ENCODE measurements at places on chromosomes 4 and X. TPM values are rescaled to one million over a fixed set of nuclear protein-coding genes. Genes with fewer than 3 reads are reported as not detected.

The SPON2 gene
- total RNA-seq: 2.3 TPM

The VAMP7 gene
- total RNA-seq: 19.0 TPM

The SERTM2 gene
- total RNA-seq: 0.11 TPM

The ZBTB49 gene
- 7.8 TPM for total RNA-seq

The GAGE12F gene
- total RNA-seq: not detected

The SATL1 gene
- total RNA-seq: 0.18 TPM

The NPNT gene
- not detected for total RNA-seq

The F8A3 gene
- 5.2 TPM for total RNA-seq

The FHIP1A gene
- not detected for total RNA-seq

The STATH gene
- total RNA-seq: not detected

The CNGA1 gene
- not detected for total RNA-seq

The PDZD4 gene
- total RNA-seq: 52.5 TPM

DNA sequence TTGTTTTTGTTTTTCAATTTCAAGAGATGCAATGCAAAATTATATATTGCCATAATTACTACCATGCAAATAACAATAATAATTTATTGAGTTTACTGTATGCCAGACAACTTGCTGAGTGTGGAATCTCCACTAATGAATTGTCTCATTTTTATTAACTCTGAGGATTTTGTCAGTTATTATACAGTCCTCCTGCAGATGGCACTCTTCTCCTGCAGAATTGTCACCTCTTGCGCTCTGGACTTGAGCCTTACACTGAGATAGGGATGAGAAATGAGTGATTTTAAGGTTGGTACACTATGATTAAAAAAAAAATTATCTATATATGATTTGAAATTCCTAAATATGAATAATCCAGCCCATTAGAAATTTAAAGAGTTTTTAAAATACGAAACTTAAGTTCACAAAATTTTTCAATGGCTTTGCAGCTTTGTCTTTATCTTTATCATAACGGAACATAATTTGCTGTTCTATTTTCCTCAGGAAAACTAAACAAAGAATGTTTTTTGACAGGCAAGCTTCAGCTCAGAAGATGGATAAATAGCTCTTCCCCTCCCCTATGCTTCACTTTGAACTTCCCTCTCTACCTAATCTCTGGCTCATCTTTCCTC lies 12.7 kb upstream of the PAQR3 start:
- no peak overlapping the region for H3K27ac ChIP-seq
- H3K27me3 ChIP-seq: peaks cover 25% of the 10 kb centered on the region
- peak; percentile 44 for DNase-seq

GRCh38 chr4:158201322-158201721 lies 9.0 kb upstream of the TMEM144 start:
- H3K27ac ChIP-seq: no peak overlapping the region
- peaks cover 8% of the 10 kb centered on the region for H3K4me1 ChIP-seq
- DNase-seq: no peak
- H3K27me3 ChIP-seq: no peaks in the 10 kb centered on the region
- H3K36me3 ChIP-seq: no peaks in the 10 kb centered on the region

- no peaks in the 10 kb centered on the region for H3K27me3 ChIP-seq
- peaks cover 5% of the 10 kb centered on the region for H3K4me1 ChIP-seq
- no peaks in the 10 kb centered on the region for H3K36me3 ChIP-seq
- no peak for DNase-seq
Measured at GRCh38 chr4:157035471-157035870, 40.5 kb upstream of the GLRB start.

DNA sequence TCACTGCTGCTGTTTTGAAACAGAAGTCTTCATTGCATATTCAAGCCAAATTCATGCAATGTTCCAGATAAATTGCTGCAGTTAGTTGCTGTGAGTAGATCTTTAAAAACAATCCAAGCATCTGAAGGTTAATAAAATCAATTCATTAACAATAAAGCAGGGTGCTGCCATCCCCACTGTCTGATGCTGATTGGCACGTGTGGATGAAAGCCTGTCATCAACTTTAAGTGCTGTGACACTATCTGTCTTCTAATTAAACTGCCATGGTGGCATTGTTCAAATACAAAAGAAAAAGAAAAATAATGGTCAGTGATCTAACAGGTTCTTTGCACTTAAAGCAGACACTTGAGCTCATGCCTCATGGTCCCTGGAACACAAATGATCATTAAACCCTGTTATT lies 63.0 kb upstream of the MND1 start:
- H3K4me1 ChIP-seq: peaks cover 5% of the 10 kb centered on the region
- no peaks in the 10 kb centered on the region for H3K27me3 ChIP-seq
- no peak overlapping the region for H3K27ac ChIP-seq
- peaks cover 49% of the 10 kb centered on the region for H3K36me3 ChIP-seq
- no peak for DNase-seq

DNA sequence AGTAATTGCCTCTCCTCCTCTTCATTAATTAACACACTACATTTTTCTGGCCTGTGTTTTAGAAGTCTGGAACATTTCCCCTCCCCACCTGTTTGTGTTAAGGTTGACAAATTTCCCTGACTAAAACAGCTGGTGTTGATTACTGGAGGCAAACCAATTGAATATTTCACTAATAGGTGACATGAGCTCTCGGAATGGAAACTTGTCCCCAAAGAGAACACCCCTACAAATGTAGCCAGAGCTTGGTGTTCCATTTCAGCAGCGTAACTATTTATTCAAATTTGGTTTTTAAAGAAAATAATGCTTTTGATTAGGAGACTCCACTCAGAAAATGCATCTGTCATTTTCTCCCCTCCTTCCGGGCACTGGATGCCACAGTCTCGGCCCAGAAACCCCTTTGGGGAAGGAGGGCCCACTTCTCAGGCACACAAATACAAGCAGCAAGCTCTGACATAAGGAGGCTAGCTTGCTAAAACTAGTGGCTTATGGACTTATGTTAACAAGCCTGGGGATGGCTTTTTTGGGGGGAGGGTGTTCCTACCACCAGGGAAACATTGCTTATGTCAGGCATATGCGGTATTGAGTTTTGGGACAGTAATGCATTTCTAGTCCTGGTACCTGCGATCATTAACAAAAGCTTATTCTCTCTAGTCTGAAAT lies 2.2 kb downstream of the RNF150 start:
- no peak overlapping the region for H3K27ac ChIP-seq
- H3K27me3 ChIP-seq: peaks cover 31% of the 10 kb centered on the region
- no peak for DNase-seq
- H3K36me3 ChIP-seq: no peaks in the 10 kb centered on the region

GRCh38 chr4:1177274-1178141 lies 5.1 kb upstream of the SPON2 start:
- no peak for DNase-seq
- peaks cover 5% of the 10 kb centered on the region for H3K4me1 ChIP-seq
- no peak overlapping the region for H3K4me3 ChIP-seq
- no peaks in the 10 kb centered on the region for H3K36me3 ChIP-seq
- peaks cover 60% of the 10 kb centered on the region for H3K27me3 ChIP-seq

- H3K27me3 ChIP-seq: no peaks in the 10 kb centered on the region
- peaks cover 56% of the 10 kb centered on the region for H3K4me1 ChIP-seq
- DNase-seq: peak; percentile 12
- H3K36me3 ChIP-seq: peaks cover 2% of the 10 kb centered on the region
- H3K4me3 ChIP-seq: peak overlapping the region; percentile 81
- H3K27ac ChIP-seq: peak overlapping the region; percentile 72
Measured at GRCh38 chr4:123443401-123444289, 47.0 kb downstream of the SPRY1 start.

DNA sequence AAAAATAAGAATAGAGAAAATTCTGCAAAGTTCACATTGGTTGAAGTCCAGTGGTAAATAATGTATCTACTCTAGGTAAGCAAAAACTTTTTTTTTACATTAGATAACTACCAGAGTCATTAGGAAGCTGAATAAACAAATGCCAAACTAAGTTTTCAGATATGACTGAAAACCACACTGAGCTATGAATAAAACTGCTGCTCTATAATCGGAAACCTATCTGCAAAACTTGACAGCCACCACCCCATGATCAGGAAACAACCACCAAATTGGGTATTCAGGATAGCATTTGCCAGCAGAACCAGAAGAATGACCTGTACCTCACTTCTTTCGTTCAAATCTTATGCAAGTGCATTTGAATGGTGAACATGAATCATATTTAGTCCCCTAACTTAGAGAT lies 173.0 kb upstream of the TET2 start:
- no peaks in the 10 kb centered on the region for H3K27me3 ChIP-seq
- H3K4me3 ChIP-seq: no peak overlapping the region
- DNase-seq: no peak
- no peak overlapping the region for H3K27ac ChIP-seq

- no peaks in the 10 kb centered on the region for H3K27me3 ChIP-seq
- peak; percentile 29 for DNase-seq
- no peak overlapping the region for H3K27ac ChIP-seq
- no peaks in the 10 kb centered on the region for H3K4me1 ChIP-seq
- H3K36me3 ChIP-seq: no peaks in the 10 kb centered on the region
Measured at GRCh38 chrX:103157496-103158316, 57.2 kb upstream of the BEX4 start.

- peak; percentile 55 for DNase-seq
- peaks cover 17% of the 10 kb centered on the region for H3K4me1 ChIP-seq
- no peaks in the 10 kb centered on the region for H3K36me3 ChIP-seq
- peaks cover 8% of the 10 kb centered on the region for H3K27me3 ChIP-seq
Measured at GRCh38 chr4:1015179-1015578, 3.8 kb downstream of the FGFRL1 start.

DNA sequence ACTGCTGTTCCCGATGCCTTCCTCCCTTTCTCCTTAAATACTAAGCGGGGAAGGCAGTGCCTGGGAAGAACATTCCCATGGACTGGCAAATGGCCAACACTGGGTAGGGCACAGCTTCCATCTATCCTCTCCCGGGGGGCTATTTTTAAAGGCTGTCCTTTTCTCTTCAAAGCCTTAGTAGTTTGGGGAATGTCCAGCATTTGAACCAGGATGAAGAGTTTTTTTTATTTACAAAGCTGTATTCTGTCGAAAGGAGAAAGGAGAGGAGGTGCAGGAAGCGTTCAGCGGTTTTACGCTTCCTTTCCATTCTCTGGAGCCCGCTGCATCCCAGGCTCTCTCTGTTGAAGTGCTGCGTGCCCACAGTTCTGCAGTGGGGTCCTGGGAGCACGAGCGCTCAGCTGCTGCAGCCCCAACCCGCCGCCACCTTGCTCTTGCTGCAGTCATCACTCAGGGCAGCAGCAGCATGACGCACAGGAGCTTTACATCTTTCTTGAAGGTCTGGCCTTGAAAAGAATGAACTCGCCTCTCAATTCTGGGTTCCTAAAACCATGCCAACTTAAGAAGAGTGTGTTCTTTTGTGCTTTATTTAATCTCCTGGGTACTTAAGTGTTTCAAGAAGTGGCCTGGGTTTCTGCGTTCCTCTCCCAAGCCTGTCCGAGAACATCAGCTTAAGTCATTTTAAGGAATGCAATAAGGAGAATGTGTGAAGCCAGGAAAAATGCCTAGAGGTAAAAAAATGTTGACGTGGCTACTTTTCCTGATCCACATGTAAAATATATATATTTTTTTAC lies 427.2 kb downstream of the MAPK10 start:
- H3K27ac ChIP-seq: no peak overlapping the region
- H3K4me1 ChIP-seq: peaks cover 39% of the 10 kb centered on the region
- DNase-seq: no peak
- H3K36me3 ChIP-seq: no peaks in the 10 kb centered on the region

- DNase-seq: peak; percentile 3
- peak overlapping the region; percentile 75 for H3K27ac ChIP-seq
- H3K36me3 ChIP-seq: peaks cover 31% of the 10 kb centered on the region
- no peak overlapping the region for H3K4me3 ChIP-seq
- H3K27me3 ChIP-seq: no peaks in the 10 kb centered on the region
- peaks cover 6% of the 10 kb centered on the region for H3K4me1 ChIP-seq
Measured at GRCh38 chrX:23726191-23726590, 16.9 kb downstream of the ACOT9 start.

GRCh38 chr4:6180841-6181631 lies 19.3 kb downstream of the JAKMIP1 start:
- no peak for DNase-seq
- H3K4me3 ChIP-seq: no peak overlapping the region
- peaks cover 28% of the 10 kb centered on the region for H3K27me3 ChIP-seq
- H3K27ac ChIP-seq: no peak overlapping the region
- no peaks in the 10 kb centered on the region for H3K4me1 ChIP-seq

DNA sequence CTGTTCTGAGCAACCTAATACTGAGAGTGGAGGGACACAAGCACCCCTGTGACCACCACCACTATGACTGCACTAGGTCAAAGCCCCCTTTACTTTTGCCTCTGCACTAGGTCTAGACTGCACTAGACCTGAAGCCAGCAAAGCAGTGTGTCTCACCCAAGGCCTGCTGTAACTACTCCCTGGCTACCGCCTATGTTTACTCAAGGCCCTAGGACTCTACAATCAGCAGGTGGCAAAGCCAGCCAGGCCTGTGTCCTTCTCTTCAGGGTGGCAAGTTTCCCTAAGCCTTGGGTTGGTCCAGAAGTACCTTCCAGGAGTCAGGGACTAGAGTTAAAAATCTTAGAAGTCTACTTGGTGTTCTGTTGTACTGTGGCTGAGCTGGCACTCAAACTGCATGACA lies 15.9 kb downstream of the RAB33B start:
- H3K36me3 ChIP-seq: peaks cover 50% of the 10 kb centered on the region
- no peaks in the 10 kb centered on the region for H3K4me1 ChIP-seq
- H3K27ac ChIP-seq: peak overlapping the region; percentile 57

DNA sequence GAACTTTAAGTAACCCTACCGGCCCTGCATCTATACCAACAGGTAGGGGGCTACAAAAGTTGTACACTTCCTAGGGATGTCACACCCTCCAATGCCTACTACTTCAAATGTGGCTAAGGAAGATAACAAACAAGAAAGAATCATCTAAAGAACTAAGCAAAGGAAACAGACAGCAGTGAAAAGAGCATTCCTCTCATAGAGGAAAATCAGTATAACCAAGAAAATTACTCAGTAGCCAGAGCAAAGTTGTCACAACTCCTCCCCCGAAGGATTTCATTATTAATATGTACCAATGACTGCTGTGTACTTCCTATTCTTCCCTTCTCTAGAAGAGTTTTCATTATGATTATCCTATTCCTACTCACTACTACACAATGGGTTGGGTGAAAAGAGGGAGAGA lies 12.6 kb downstream of the ANKRD17 start:
- no peak overlapping the region for H3K4me3 ChIP-seq
- DNase-seq: no peak
- peaks cover 18% of the 10 kb centered on the region for H3K36me3 ChIP-seq
- no peak overlapping the region for H3K27ac ChIP-seq

GRCh38 chr4:118264096-118264495 lies 88.7 kb downstream of the PRSS12 start:
- no peaks in the 10 kb centered on the region for H3K4me1 ChIP-seq
- H3K4me3 ChIP-seq: no peak overlapping the region
- no peaks in the 10 kb centered on the region for H3K36me3 ChIP-seq
- no peaks in the 10 kb centered on the region for H3K27me3 ChIP-seq
- H3K27ac ChIP-seq: no peak overlapping the region

- no peak overlapping the region for H3K27ac ChIP-seq
- no peaks in the 10 kb centered on the region for H3K27me3 ChIP-seq
- H3K4me1 ChIP-seq: peaks cover 19% of the 10 kb centered on the region
- H3K36me3 ChIP-seq: peaks cover 2% of the 10 kb centered on the region
- DNase-seq: no peak
Measured at GRCh38 chr4:152510349-152511147, 25.3 kb downstream of the FBXW7 start.

GRCh38 chrX:40831750-40832149 lies 96.4 kb upstream of the MED14 start:
- no peak for DNase-seq
- H3K36me3 ChIP-seq: peaks cover 2% of the 10 kb centered on the region
- H3K4me3 ChIP-seq: no peak overlapping the region

All from neural crest cell (in vitro differentiated cells).